ENCODE measurements at places on chromosomes 6 and 20.

- no peak for DNase-seq
Observed at GRCh38 chr20:62307226-62308101, 4.7 kb downstream of the ADRM1 start.

- no peak for DNase-seq
Observed at GRCh38 chr20:39602649-39603048, 640.5 kb downstream of the DHX35 start.

DNA sequence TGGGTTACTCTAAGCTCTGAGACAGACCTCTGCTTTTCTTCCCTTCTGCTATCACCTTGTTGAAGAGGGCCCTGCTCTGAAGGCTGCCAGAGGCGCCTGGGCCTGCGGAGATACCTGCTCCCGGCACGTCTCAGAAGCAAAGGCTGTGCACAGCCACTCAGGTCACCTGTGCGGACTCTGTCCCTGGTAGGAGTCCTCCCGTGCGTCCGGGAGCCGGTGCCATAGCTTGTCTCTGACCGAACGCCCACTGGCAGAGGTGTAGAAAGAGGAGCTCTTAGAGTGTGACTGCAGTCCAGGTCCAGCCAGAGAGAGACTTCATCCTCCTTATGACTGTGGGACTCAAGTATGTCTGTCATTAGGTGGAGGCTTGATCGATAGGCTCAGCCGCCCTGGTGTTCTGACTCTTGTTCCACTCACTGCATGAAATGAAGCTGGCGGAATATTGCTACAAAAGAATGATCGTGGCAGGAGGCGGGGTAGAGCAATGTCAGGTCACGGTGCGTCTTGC, 51.0 kb upstream of the UNC93A start:
- DNase-seq: no peak

GRCh38 chr6:144073024-144073423, 22.3 kb downstream of the SF3B5 start:
- DNase-seq: no peak

GRCh38 chr6:121437851-121438651, 2.6 kb downstream of the GJA1 start:
- peak; percentile 60 for DNase-seq

DNA sequence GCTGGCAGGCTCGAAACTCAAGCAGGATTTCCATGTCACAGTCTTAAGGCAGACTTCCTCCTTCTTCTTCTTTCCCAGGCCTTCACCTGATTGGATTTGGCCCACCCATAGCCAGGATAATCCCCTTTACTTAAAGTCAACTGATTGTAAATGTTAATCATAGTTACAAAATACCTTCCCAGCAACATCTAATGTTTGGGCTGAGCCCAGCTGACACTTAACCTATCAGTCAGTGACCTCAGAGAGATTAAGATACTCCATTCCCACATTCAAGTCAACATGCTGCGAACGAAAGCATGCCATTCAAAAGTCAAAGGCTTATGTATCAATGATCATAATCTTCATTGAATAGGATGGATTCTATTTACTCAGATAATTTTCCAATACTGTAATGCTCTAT, 16.0 kb downstream of the MAP7 start:
- DNase-seq: no peak

DNA sequence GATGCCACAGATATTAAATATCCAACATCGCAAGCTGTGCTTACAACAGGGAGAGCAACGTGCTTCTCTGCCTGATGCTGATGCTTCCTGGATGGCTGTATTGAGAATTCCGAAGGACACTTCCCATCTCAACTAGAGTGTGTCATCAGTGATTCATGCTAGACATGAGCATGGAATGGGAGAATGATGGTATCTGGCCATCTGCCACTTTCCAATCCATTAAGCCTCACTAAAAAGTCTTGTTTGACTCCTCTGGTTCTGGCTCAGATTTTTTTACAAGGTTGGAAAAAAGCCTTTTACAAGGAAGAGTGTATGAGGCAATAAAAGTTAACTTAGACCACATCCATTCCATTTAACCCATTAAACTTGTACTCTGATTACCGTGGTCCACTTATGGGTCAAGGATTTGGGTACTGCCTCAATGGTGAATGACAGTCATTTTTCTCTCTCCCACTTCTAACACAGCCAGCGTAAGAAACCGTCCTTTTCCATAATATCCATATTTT, 265.3 kb downstream of the UST start:
- DNase-seq: peak; percentile 98

DNA sequence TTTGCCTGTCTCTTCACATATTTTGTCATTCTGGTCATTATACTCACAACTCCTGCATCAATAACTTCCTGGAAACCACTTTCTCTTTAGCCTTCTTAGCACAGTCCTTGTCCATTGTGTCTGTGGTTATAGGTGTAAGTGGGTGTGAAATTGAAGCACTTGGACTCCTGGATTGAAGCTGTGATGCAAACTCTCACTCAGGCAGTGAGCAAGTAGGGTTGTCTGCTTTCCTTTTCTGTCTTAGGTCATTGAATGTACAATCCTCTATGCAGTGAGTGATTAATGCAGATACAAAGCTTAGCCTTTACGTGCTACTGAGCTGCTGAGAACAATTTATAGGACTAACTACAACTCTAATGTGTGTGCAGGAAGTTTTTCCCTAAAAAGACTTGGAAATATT, 54.8 kb downstream of the ADGRB3 start:
- no peak for DNase-seq

GRCh38 chr6:32932132-32932868, 8.5 kb downstream of the HLA-DMB start:
- no peak for DNase-seq

DNA sequence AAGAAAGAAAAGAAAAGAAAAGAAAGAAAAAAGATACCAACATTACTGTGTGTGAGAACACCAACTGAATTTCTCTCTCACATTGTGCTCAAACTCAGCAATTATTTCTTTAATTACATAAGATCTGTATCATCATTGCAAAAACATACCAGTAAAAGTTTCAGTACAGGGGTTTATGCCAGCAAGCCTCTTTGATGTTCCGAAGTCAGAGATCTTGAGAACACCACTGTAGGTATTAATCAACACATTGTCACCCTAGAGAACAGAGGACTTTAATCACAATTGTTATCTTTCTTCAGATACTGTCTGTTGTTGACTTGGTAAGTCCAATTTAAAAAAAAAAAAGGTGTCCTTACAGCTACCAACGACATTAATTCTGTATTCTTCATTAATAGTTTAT, 60.9 kb upstream of the MAP7 start:
- no peak for DNase-seq

GRCh38 chr6:30259140-30260035, 46.2 kb upstream of the TRIM26 start:
- DNase-seq: peak; percentile 84

GRCh38 chr20:56733967-56734366, 104.9 kb downstream of the TFAP2C start:
- DNase-seq: no peak

GRCh38 chr6:89977808-89978748, 83.8 kb downstream of the GJA10 start:
- DNase-seq: peak; percentile 94

GRCh38 chr20:8434326-8434876, 302.3 kb downstream of the PLCB1 start:
- no peak for DNase-seq

Measured in umbilical cord (tissue), 2 donors.